ENCODE measurements at places on chromosomes 2 and 18.

- H3K4me1 ChIP-seq = peaks cover 13% of the 10 kb centered on the region
- no peak overlapping the region for H3K4me3 ChIP-seq
- DNase-seq = no peak
- H3K27me3 ChIP-seq = no peaks in the 10 kb centered on the region
- H3K36me3 ChIP-seq = peaks cover 18% of the 10 kb centered on the region
Observed at GRCh38 chr2:47719099-47719498, 63.8 kb upstream of the MSH6 start.

GRCh38 chr2:164012581-164012980, 276.8 kb upstream of the FIGN start:
- DNase-seq = no peak
- peaks cover 10% of the 10 kb centered on the region for H3K4me1 ChIP-seq
- H3K27ac ChIP-seq = no peak overlapping the region
- H3K4me3 ChIP-seq = no peak overlapping the region
- H3K27me3 ChIP-seq = no peaks in the 10 kb centered on the region

DNA sequence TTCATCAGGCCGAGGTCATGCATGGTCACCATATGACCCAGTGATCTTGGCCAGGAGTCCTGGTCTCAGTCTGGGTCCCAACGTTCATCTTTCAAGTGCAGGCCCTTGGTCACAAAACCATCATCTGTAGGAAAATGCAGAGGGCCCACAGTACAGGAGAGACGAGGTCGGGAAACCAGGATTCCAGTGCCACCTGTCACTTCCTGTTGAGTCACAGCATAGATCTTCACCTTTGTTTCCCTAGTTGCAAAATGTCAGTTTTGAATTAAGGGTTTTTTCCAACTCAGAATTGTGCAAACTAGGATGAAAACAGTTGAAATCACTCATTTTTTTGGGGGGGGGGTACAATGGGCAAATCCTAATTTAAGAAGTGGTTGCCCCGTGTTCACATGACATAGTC, 162.2 kb downstream of the INSIG2 start:
- no peak overlapping the region for H3K27ac ChIP-seq
- H3K27me3 ChIP-seq = peaks cover 3% of the 10 kb centered on the region
- H3K4me3 ChIP-seq = no peak overlapping the region
- no peaks in the 10 kb centered on the region for H3K36me3 ChIP-seq

GRCh38 chr2:43751476-43751990, 22.3 kb upstream of the DYNC2LI1 start:
- no peaks in the 10 kb centered on the region for H3K36me3 ChIP-seq
- H3K27ac ChIP-seq = no peak overlapping the region
- no peaks in the 10 kb centered on the region for H3K27me3 ChIP-seq
- H3K4me1 ChIP-seq = 0 out of 2 replicates have a peak, but pooled peaks cover 6% of the 10 kb centered on the region
- H3K4me3 ChIP-seq = no peak overlapping the region

DNA sequence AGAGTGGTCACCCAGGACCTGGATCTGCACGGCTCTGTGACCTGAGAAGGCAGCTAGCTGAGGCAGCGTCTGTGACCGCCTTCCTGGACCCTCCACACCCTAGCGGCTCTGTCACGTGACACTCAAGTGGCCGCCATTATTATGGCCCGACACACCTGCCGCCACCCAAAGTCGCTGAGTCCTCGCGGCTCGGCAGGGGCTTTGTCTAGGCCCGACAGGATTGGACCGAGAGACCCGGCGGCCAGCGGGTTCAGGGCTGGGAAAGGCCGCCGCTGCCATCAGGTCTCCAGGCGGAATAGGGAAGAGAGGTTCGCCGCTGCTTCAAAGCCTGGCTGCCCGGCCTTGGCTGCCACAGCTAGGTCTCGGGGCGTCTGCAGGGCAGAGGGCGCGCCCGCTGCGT, 1162.5 kb upstream of the LRRTM1 start:
- no peaks in the 10 kb centered on the region for H3K36me3 ChIP-seq
- H3K27ac ChIP-seq = no peak overlapping the region
- H3K4me1 ChIP-seq = no peaks in the 10 kb centered on the region
- no peak overlapping the region for H3K4me3 ChIP-seq

- no peak overlapping the region for H3K27ac ChIP-seq
- no peak overlapping the region for H3K4me3 ChIP-seq
- H3K36me3 ChIP-seq = no peaks in the 10 kb centered on the region
Observed at GRCh38 chr2:29946505-29946904, 25.1 kb upstream of the ALK start.

DNA sequence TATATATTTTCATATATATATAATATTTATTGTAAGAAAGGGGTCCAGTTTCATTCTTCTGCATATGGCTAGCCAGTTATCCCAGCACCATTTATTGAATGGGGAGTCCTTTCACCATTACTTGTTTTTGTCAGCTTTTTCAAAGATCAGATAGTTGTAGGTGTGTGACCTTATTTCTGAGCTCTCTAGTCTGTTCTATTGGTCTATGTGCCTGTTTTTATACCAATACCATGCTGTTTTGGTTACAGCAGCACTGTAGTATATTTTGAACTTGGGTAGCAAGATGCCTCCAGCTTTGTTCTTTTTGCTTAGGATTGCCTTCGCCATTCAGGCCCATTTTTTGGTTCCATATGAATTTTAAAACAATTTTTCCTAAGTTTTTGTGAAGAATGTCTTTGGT, 320.1 kb downstream of the CDH2 start:
- no peaks in the 10 kb centered on the region for H3K36me3 ChIP-seq
- H3K4me3 ChIP-seq = no peak overlapping the region
- H3K4me1 ChIP-seq = peaks cover 7% of the 10 kb centered on the region

DNA sequence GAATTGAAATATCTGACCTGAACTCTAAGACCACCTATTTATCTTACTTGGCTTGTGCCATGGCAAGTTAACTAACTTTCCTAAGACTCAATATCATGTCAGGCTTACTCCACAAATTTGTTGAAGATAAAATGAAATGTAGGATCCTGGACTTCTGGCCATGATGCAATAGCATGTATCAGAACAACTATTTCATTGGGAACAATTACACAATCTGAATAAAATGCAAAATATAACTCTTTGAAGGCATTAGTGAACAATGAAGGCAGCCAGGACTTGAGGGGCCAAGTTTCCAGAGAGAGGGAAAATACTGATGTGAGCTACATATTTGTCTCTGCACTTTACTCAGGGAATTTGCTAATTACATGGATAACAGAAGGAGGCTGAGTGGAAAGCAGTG, 476.5 kb upstream of the ACVR2A start:
- DNase-seq = no peak
- no peaks in the 10 kb centered on the region for H3K36me3 ChIP-seq
- H3K4me3 ChIP-seq = no peak overlapping the region
- peaks cover 21% of the 10 kb centered on the region for H3K4me1 ChIP-seq

DNA sequence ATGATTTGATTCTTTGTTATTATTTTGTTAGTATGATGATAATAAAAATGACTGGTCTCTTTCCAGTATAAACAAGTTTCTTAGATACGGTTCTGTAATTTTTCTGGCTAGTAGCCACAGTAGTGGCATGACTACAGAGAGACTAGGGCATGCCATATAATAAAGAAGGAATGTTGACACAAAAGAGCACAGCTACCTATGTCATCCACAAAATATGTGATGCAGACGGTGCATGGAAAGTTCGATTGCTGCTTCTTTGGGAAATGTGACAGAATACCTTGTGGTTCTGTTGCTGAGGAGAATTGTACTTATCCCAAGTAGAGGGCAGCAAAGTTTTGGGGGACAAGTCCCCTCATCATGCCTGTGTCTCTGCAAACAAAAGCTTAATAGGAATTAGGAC, 26.1 kb upstream of the SETBP1 start:
- H3K27ac ChIP-seq = no peak overlapping the region
- H3K27me3 ChIP-seq = no peaks in the 10 kb centered on the region
- no peak for DNase-seq
- H3K4me3 ChIP-seq = no peak overlapping the region

DNA sequence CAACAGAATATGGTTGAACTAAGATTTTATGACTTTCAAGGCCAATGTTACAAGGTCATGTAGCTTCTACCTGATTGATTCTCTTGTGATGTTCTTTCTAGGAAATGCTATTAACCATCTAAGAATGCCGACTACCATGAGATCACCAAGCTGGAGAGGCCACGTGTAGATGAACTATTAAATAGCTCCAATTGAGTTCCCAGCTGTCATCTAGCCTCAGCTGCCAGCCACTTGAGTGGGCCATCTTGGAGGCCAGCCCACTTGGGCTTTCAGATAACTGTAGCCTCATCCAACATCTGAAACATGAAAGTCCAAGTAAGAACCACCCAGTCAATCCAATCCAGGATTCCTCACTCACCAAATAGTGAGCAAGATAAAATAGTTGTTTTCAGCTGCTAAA, 376.9 kb upstream of the TMEFF2 start:
- no peak for DNase-seq
- no peaks in the 10 kb centered on the region for H3K36me3 ChIP-seq
- no peaks in the 10 kb centered on the region for H3K4me1 ChIP-seq
- H3K4me3 ChIP-seq = no peak overlapping the region
- no peak overlapping the region for H3K27ac ChIP-seq

DNA sequence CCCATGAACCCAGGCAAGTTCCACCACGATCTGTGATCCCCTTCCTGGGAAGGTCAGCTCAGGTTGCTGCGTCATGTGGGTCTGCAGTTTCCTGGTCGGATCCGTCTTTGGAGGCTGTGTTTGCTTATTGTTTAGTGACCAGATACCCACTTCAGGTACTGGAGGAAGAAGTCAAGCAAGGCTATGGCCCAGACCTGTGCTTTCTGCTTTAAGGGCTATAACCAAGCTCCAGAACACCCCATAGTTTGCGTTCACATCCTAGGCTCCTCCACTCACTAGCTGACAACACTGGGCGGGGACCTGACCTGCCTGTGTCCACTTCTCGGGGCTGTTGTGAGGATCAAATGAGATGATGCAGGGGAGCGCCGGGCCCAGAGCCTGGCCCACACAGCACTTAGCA, 44.0 kb downstream of the MAL start:
- 0 out of 2 replicates have a peak, but pooled peaks cover 2% of the 10 kb centered on the region for H3K4me1 ChIP-seq
- H3K36me3 ChIP-seq = no peaks in the 10 kb centered on the region
- no peak overlapping the region for H3K27ac ChIP-seq
- H3K4me3 ChIP-seq = no peak overlapping the region
- H3K27me3 ChIP-seq = no peaks in the 10 kb centered on the region

DNA sequence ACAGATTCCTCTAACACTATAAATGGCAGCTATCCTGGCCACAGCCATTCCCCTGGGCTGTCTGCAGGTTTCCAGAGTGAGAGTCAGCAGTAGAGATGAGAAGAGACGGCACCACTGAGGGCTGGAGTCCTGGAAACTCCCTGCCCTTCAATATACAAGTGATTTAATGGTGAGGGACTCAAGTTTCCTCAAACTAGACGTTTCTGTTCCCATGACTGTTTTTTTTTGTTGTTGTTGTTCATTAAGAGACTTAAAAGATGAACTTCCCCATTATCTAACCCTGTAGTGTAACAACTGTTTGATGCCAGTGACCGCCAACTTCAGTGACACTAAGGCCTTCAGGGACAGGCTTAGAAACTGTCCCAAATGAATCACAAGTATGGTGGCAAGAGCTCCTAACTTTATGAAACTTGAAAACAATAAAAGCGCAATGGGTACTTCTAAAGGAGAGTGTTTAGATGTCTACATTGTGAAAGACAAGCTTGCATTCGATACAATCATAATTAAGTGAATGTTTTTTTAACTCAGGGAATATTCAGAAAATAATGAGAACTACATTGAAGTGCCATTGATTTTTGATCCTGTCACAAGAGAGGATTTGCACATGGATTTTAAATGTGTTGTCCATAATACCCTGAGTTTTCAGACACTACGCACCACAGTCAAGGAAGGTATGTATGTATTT, 34.0 kb downstream of the IL1R2 start:
- no peak for DNase-seq
- no peak overlapping the region for H3K27ac ChIP-seq
- 0 out of 2 replicates have a peak, but pooled peaks cover 7% of the 10 kb centered on the region for H3K4me1 ChIP-seq
- no peaks in the 10 kb centered on the region for H3K27me3 ChIP-seq
- no peaks in the 10 kb centered on the region for H3K36me3 ChIP-seq

DNA sequence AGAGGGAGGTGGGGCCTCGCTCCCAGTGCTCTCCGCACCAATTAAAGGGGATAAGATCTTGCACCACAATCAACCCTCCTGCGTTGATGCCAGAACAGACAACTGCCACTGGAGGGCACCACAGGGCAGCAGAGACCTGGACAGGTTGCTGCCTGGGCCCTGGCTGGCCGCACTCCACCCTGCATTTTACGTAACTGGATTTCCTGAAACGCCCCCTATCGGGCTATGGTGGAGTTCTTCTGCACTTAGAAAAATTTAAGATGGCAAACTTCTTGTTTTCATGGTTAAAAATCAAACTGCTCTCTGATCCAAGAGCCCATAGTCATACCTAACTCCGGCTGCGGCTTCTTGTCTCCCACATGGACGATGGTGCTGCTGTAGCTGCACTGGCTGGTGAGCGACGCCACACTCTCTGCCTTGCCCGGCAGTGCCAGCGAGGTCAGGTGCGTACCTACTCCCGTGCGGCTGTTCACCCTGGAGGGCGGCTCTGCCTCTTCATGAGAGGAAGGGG, 16.8 kb upstream of the HES6 start:
- H3K27ac ChIP-seq = no peak overlapping the region
- H3K4me1 ChIP-seq = 0 out of 2 replicates have a peak, but pooled peaks cover 2% of the 10 kb centered on the region
- H3K36me3 ChIP-seq = no peaks in the 10 kb centered on the region
- no peaks in the 10 kb centered on the region for H3K27me3 ChIP-seq
- H3K4me3 ChIP-seq = no peak overlapping the region

- no peaks in the 10 kb centered on the region for H3K27me3 ChIP-seq
- no peak overlapping the region for H3K27ac ChIP-seq
- no peak overlapping the region for H3K4me3 ChIP-seq
- H3K4me1 ChIP-seq = peaks cover 33% of the 10 kb centered on the region
- H3K36me3 ChIP-seq = peaks cover 2% of the 10 kb centered on the region
Observed at GRCh38 chr2:54960164-54960563, 90.1 kb downstream of the RTN4 start.

DNA sequence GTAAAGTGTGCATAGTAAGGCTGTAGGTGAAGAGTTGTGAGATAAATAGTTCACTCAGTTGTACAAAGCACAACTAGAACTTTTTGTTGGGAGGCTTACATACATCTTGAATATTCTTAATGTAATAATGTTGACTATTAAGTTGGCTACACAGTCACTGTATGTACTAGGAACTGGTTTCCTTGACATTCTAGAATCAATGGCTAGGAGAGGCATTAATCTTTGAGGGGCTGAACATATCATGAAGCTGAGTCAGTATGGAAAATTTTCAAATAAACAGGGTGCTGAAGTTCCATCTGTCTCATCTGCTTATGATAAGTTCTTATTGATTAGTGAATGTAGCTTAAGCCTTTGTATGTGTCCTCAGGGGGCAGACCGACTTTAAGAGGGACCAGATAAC, 23.4 kb downstream of the METTL21A start:
- peak overlapping the region; percentile 23 for H3K27ac ChIP-seq
- DNase-seq = no peak
- no peak overlapping the region for H3K4me3 ChIP-seq
- no peaks in the 10 kb centered on the region for H3K27me3 ChIP-seq
- peaks cover 5% of the 10 kb centered on the region for H3K4me1 ChIP-seq

Measured in WTC11 (cell line).